ENCODE measurements at places on chromosomes 1 and 21.

- DNase-seq = no peak
These were observed 53.1 kb upstream of the CD5L start for GRCh38 chr1:157894613-157895165.

GRCh38 chr1:21888500-21888899 is 48.6 kb downstream of the HSPG2 start:
- DNase-seq = no peak

DNA sequence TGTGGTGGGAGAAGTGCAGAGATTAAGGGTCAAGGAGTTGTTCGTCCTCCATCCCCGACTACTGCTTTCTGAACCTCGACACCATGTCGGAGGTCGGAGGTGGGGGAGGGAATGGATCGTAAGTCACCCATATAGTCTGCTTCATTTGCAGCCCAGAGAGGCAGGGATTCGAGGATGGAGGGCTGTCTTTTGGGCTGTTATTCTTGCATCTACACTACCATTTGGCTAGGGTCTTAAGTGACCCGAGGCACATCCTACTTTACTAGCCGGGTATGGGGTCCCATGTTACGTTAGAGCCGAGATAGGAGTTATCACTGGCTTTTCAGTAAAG is 578 bp downstream of the USP21 start:
- no peak for DNase-seq

- no peak for DNase-seq
These were observed 34.0 kb downstream of the BACH1 start for GRCh38 chr21:29332461-29333362.

DNA sequence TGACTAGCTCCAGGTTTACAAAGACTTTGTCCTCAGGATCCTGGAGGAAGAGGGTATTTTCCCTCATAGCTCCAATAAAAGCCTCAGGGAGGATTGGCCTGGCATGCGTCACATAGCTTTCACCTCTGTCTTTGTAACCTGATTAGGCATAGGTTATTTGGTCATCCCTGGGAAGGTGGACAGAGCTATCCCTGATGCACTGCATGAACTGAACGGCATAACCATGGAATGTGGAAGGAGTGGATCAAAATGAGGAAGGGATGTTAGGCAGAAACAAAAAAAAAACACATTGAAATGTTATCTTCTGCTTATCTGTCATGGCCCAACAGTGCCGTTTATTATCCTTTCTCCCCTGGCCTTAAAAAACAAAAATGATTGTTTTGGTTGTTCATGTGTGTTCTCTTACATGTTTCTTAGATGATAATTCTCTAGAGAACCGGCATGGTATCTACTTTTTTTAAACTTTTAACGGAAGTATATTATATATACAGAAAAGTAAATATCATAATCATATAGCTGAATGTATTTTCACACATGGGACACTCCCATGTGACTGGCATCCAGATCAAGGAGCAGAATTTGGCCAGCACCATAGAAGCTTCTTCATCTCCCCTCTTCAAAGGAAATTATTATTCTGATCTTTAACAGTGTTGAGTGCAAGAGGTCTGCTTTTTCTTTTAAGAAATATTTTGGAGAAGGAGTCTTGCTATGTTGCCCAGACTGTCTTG is 85.3 kb downstream of the RPS6KC1 start:
- no peak for DNase-seq

- DNase-seq = no peak
These were observed 754.6 kb downstream of the MRPL39 start for GRCh38 chr21:24852610-24853195.

GRCh38 chr1:90730243-90731022 is 13.3 kb upstream of the BARHL2 start:
- DNase-seq = peak; percentile 68

DNA sequence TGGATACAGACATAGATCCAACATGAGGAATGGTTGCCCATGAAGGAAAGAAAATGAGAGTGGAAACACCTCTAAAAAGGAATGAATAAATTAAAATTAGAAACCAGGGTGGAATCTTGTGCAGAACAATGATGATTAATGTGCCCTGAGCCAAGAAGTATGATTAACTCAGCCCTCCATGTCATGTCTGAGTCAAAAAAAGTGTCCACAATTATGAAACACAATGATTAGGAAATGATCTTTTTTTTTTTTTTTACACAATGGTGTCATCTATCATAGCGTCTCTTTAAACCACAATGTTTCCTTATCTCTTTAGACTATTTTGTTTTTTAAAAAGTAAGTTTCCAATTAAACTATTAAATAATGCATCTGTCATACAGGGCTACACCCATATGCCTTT is 78.9 kb upstream of the RAB4A start:
- no peak for DNase-seq

DNA sequence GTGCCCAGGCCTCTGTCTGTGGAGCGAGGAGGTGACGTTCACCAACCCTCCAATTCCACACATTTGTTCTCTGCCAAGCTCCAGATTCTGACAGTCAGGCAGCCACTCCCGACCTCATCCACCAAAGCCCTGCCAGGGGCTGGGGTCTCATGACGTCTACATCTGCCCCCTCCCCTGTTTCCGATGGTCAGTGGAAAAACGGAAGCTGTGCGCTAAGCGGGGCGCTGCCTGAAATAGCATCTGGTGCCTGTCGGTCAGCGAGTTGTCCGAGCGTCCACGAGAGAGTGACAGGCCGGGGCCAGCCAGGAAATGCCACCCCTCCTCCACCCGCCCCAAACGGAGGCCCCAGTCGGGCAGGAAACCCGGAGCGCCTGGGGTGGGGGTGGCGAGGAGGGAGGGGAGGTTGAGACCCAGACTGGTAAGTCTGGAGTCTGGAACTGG is 3.2 kb upstream of the TAL1 start:
- no peak for DNase-seq

DNA sequence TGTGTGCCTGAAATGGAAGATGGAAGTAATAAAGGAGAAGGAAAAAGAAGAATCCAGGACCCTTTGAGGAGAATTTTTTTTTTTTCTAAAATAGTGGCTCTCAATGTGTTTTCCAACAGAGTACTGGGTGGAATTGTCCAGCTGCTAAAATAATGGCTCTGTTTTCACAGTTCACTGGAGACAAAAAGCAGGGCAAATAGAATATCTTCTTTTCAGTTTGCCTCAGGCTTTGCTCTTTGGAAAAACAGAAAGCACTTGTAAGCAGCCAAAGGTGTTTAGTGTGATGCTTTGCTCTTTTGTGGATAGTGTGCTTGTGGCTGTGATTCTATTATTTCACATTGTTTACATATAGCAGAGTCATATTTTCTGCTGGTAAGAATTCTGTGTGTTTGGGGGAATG is 77.4 kb upstream of the MROH9 start:
- DNase-seq = no peak

DNA sequence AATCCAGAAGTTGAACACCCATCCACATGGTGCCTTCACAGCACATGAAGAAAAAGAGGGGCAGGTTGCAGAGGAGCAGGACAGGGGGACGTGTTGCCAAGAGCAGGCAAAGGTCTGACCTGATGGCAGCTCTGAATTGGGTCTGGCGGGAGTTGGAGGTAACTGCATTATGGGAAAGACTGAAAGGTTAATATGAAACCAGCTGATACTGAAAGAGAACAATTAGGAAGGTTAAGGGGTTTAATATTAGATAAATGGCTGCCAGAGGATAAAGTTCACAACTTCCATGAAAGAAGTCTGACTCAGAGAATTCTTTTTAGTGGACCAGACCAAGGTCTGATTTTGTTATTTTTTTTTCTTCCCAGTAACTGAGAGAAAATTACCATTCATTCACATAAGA is 76.1 kb downstream of the CD58 start:
- DNase-seq = no peak

- no peak for DNase-seq
These were observed 6.2 kb upstream of the FAM76A start for GRCh38 chr1:27719286-27720251.

DNA sequence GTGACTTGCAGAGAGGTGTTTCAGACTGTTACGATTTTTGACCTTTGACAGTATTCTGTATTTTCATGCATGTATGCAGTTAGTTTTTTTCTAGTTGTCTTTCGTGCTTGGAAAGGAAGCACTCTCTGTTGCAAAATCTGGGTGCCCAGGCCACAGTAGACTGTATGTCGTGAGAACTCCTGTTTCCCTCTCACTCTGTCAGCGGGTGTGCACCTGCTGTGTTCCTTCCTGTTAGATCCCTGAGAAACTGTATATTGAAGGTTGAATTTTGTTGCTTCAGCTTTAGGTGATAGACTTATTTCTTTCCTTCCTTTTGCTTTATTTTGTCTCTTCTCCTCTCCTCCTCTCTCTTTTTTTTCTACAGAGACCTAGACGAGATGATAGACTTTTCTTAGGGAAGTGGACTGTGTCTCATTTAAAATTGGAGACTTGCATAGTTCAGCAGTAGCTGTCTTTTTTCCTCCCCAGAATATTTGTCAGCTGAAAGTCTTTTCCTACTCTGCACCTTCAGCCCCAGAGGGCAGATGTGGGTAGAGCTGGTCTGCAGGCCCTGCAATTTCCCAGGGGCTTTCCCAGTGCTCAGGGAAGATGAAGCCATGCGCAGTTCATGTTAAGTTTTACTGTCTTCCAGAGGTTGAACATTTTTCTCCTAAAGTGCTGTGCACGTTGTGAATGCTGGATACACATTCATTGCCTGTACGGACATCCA is 1.4 kb downstream of the TRAPPC10 start:
- DNase-seq = no peak

DNA sequence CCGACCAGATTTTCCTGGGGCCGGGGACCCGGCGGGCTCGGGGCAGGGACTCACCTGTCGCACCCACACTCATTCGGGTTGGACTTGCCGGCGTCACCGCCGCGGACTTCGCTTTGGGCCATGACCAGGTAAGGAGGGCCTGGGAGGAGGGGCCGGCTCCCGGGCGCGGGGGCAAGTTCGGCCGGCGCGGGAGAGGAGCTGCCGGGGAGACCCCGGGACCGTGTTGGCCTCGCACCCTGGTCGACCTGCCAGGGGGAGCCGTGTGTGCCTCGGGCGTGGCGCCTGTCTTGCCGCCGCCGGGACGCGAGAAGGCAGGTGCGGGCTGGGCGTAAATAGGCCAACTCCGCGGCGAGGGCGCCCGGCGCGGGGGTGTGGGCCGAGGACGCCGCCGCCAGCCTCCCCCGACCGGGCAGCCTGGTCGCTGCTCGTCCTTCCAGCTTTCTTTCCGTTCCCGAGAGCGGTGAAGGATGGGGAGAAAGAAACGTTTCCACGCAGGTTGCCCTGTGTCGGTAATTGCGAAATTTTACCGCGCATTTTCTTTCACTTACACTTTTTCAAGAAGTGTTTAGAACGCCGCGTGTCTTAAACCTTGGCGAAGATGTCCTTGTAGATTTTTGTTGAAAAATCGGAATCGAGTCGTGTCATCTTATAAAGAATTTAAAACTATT is 558 bp downstream of the USP1 start:
- DNase-seq = no peak

GRCh38 chr1:211541720-211542477 is 37.1 kb downstream of the SLC30A1 start:
- peak; percentile 33 for DNase-seq

GRCh38 chr1:46131712-46132528 is 509 bp downstream of the PIK3R3 start:
- no peak for DNase-seq

DNA sequence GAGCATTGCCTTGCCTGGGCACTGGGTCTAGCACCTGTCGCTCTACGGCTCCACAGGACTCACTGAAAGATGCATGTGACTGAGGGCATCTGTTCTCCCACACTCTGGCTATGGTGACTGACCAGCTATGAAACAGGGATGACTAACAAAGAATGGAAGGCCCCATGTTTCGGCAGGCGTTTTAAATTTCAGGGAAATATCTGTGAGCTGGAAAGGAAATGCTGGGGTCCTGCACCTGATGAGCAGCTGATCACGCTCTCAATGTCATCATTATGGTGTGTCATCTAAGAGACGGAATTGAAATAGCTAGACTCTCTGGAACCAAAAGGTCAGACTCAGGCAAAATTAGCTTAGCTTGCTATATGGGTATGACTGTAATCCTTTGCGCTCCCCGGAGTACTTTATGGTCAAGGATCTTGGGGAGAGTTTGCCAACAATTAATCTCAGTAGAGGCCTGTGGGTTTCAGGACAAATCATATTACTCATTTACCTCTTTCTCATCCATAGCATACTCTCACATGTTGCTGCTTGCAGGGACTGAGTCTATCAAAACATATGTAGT is 24.5 kb upstream of the PALMD start:
- no peak for DNase-seq

GRCh38 chr21:39064325-39065012 is 118.8 kb downstream of the PSMG1 start:
- no peak for DNase-seq

DNA sequence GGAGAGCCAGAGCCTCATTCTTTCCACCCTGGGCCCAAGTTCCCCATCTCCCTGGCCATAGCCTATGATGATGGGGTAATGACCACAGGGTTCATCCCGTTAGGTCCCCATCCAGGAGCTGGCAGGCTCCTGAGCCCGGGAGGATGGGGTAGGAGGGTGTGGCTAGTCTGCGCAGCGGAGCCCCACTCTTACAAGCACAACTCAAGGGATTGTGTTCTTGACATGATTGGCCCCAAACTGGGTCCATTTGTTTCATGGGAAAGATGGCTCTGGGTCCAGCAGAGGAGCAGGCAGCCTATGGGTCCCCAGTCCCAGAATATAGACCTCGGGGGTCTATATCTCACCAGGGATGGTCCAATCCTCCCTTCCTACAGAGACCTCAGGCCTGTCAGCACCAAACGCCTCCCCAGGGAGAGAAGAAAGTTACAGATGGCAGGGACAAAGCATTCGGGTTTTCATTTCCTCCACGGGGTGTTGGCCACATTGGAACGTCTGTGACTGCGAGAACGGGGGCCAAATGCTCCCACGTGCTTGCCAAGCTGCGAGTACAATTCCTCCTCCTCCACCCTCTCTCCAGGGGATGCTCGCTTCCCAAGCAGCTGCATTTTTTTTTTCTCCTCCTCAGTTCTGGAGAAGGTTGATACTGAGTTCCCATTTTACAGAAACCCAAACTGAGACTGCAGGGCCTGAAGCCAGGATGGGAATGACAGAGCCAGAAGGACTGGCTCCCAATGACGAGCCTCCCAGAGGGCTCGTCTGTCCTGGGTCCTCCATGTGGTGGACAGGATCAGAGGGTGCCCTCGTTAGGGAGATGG is 71.0 kb downstream of the DHRS3 start:
- no peak for DNase-seq

GRCh38 chr1:2239013-2239370 is 10.9 kb downstream of the SKI start:
- DNase-seq = no peak

- DNase-seq = peak; percentile 4
These were observed 34.7 kb upstream of the LRRC3 start for GRCh38 chr21:44420416-44421205.

DNA sequence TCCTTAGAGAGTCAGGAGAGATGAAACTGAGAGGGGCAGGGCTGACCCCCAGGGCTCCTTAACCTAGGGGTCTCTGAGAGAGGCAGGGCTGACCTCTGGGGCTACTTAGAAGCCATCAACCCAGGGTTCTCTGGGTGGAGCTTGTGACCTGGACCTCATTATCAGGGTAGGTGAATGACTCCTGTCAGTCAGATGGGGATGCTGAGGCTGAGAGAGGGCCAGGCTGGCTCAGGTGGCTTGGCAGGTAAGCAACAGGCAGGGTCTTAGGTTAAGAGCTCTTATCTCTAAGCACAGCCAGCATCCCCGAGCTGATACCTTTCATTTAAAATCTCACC is 160.9 kb downstream of the PTPRU start:
- DNase-seq = no peak

GRCh38 chr21:41975391-41976272 is 21.8 kb upstream of the C2CD2 start:
- no peak for DNase-seq

GRCh38 chr1:184153731-184154130 is 102.2 kb downstream of the TSEN15 start:
- no peak for DNase-seq

All from WERI-Rb-1 (cell line).